ENCODE measurements at places on chromosomes 5 and 9.

DNA sequence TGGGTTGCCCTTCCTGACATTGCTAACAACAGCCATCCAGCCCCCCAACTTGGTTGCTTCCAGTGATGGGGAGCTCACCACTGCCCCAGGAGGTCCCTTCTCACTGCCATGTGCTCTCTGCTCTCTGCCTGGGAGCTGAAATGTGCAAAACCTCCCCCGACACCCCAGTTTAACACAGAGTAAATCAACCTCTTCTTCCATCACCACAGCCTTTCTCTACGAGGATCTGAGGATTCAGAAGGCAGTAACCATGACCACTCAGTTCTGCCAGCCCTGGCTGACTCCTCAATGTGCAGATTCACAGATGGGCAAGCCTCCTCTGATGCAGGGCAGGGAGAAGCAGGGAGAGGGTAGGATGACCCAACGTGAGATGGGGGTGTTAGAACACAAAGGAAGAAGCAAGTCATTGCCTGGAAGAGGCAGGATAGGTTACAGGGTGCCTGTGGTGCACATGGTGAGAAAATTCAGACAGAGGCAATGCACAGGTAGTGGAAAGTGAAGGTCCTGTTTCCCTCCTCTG, 185.0 kb downstream of the DAB2IP start:
- DNase-seq: no peak

- DNase-seq: no peak
Observed at GRCh38 chr5:139734539-139734916, 61.1 kb upstream of the PSD2 start.

- no peak for DNase-seq
Observed at GRCh38 chr9:95463148-95464060, 53.4 kb downstream of the PTCH1 start.

DNA sequence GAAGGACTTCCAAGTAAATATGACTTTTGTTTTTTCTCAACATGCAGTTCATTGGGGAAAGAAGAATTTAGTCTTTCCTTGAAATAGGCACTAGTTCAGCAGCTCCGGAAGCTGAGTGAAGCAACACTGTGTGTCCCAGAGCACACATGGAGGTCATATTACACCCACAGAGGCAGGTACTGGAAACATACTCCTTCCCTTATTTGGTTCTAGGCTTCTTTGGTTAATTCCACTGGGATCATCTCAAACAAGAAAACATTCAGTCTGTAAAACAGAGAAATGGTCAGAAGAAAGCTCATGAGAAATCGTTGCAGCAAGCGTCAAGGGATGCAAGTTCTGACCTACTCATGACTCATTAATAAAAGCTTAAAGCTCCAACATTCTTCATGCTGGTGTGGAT, 175.1 kb upstream of the PCSK5 start:
- DNase-seq: no peak

DNA sequence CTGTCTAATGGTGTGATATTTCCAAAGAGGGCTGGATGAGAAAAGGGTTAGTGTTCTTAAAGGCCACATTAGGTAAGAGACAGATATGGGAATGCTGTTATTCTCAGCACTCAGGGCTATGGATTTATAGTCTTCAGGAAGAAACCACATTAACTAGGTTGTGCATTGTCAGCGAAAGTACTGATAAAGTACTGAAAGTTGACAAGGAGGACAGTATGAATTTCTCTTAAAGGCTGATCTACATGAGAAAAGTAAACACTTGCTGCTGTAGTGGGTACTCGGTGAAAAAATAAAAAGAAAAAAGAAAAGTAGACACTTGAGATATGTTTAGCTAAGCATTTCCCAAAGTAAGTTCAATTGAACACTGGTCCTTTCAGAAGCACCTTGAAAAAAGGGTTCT, 381.0 kb upstream of the RPS23 start:
- no peak for DNase-seq

- no peak for DNase-seq
Observed at GRCh38 chr5:56327809-56328208, 94.7 kb upstream of the ANKRD55 start.

DNA sequence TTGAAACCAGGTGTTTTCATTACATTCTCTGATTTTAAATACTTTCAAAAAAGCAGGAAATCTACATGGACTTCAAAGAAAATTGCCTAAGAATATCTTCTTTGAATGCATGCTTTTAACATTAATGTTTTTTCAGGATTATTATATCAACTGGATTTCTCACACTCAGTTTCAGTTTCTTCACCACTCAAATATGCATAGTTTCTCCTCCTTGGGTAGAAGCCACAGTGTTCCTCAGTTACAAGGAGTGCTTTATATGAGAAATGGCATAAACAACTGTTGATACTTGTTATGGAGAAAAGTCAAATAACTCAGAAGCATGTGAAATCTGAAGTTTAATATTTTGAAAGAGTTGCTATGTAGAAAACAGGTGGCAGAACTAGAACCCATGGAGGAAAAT, 196.9 kb downstream of the DMRTA1 start:
- DNase-seq: no peak

DNA sequence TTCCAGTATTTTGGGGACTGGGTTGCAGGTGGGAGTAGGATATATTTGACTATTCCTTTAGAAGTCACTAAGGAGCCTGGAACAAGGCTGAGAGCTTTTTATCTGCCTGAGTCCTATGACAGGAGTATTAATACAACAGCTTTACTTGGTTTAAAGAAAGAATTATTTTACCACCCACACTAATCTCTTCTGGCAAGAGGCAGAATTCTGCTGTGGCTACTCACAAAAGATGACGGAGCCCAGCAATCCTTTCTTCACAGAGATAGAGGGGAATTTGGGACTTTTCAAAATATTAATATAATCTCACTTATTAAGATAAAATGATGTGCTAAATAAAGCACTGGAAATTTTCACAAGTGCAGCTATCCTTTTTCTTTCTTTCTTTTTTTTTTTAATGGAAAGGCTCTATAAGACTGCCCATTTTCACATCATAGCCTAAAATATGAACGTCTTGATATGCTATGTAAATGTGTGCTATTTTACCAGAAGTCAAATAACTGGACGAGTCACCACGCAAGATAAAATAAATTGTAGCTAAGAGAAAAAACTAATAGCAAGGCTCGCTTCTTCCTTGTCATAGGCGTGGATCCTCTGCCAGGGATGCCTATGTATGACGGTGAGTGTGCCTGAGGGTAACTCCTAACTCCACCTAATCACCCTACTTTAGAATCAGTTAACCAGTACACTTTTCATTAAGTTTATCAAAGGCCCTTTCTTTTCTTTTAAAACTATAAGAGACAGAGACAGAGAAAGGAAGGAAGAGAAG, 76.3 kb downstream of the ZNF608 start:
- no peak for DNase-seq

DNA sequence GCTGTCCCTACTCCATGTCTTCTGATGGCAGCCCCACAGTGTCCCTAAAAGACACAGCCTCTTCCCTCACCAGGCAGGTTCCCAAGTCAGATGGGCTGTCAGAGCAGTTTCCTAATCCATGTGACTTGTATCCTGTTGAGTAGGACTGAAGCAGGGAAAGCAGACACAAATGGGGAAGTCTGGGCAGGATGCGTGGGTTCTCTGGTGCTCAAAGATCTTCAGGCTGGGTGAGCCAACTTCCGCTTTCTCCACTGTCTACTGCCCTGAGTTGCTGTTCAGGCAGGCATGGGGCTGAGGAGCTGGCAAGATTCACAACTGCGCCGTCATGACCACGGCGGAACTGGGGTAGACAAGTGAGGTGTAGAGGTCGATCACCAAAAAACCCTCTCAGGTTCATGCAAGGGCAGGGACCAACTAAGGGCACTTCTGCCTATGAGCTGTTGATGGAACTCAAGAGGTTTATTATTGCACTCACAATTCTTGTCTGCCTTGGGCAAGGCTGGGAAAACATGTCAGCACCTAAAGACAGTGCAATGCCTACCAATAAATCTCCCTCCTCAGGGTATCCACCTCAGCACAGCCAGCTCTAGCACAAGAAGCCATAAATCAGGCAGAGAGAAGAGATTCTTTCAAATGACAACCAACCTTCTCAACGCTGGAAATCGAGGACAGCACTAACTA, 83.4 kb downstream of the RAPGEF1 start:
- DNase-seq: no peak

DNA sequence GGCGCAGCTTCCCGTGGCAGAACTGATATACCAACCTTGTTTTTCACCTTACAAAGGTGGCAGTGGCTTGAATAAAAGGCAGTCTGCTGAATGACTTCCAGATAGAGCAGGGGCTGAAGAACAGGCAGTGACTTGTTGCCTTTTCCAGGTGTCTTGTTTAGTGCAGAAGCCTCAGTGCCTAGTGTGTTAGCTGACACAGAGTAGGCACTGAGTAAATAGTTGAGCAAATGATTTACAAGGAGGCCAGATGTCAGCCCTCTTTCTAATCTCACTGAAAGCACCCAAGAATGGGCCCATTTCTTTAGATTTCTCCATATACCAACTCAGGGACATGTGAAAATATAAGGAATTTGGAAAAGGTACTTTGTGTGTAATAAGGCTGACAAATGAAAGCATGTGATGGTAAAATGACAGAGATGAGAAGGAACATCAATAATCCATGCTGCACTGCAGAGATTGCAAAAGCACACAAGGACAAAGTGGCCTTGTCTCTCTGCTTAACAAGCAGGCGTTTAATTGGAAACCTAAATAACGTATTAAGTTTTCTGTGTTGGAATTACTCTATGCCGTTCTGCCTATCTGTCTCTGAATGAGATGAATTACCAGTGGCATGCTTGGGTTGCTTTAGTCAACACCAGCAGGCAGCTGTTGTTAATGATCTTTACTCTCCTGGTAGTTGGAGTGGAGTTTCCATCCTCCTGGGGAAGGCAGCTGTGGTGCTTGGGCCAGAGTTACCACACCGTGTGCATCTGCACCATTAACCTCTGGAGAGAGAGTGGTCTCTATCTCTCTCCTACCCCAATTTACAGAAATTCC, 360.1 kb upstream of the C9orf72 start:
- DNase-seq: no peak

GRCh38 chr9:69951411-69951810, 92.2 kb upstream of the MAMDC2 start:
- DNase-seq: no peak

DNA sequence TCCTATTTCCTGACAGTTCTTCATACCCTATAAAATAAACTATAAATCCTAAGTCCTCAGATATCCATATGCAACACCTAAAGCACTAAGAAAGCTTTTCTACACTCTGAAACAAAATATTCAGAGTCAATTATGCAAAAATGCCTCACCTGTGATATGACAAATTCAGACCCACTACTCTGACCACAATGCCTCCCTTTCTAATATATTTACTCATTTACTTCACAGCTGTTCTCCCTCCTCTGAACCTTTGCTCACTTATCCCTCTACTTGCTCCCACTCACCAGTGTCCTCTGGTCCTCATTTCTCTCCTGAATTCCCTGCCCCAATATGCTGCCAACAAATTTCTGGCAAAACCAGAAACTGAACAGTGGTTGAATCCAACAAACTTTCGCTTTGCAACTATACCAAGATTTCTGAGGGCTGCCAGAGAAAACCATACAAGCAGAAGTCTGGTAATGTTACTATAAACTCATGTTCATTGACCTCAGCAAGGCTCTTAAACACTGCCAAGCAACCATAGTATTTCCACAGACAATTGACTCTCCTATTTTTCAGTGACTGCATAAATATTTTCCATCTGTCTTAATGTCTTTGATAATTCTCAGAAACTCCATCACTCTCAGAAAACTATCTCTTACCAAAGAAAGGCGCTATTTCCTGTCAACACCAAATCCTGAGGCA, 7.1 kb downstream of the CCNH start:
- DNase-seq: no peak

- DNase-seq: no peak
Observed at GRCh38 chr5:119453040-119453373, 710 bp downstream of the HSD17B4 start.

GRCh38 chr9:78462611-78463010, 165.7 kb downstream of the PSAT1 start:
- DNase-seq: no peak

DNA sequence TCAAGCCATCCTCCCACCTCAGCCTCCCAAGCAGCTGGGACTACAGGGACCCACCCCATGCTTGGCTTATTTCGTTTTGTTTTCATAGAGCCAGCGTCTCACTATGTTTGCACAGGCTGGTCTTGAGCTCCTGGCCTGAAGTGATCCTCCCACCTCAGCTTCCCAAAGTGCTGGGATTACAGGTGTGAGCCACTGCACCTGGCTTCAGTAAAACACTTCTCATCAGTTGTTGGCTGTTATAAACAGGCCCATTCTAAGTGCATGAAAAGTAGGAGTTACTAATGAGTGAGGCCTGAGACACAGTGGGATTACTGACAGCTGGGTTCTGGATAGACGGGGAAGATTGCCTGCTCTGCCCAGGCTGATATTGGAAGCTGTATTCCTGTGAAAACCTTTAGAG, 3.5 kb downstream of the CRB2 start:
- DNase-seq: no peak

GRCh38 chr5:111224561-111225345, 569 bp downstream of the CAMK4 start:
- DNase-seq: no peak

GRCh38 chr5:143076377-143076776, 306.2 kb downstream of the ARHGAP26 start:
- no peak for DNase-seq

DNA sequence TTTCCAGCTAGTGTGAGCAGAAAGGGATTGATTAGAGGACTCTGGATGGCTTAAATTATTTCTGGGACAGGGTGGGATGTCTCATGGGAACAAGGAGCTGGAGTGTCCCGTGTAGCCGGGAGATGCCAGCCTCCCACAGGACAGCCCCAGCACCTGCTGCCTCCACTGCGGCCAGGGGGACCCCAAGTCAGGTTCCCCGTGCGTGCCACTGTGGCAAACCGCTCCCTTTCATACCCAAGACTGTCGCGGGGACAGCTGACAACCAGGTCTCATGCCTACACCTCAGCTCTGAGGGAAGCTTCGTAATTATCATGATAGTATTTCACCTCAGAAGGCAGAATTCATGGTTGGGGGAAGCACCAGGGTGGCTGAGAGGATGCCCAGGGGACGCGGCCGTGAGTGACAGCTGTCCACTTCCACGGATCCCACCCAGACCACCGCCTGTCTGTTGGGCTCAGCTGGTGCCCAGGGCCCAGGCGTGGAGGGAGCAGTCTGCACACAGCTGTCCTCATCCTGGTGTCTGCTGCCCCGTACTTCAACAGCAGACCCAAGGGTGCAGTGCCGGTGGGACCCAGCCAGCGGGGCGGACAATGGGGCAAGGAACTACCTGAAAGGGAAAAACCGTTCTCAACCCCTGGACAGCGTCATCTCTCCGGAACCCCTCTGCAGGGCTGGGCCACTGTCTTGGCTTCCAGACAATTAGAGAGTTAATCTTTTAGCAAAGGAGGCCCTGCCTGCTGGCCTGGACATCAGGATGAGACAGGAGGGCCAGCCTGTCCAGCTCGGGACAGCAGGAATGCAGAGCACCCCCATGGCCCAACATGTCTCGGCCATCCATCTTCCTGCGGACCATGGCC, 166.9 kb downstream of the OLFM1 start:
- no peak for DNase-seq

GRCh38 chr5:80125962-80126480, 90.9 kb downstream of the THBS4 start:
- no peak for DNase-seq

DNA sequence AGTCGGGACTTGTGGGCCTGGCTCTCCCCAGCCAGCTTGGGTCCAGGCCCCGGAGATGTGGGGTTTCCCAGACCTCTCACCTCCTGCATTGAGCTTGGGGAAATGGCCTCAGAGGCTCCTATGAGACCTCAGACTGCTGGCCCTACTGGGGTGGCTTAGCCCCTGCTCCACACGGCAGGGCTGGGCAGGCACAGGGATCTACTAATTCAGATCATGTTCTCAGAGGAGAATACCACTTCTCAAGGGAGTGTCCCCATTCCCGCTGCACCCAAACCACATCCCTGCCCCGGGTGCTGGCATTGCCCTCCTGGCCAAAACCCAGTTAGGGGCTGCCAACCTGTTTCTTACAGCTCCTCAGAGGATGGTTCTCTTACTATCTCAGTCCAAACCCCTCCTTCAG, 82.1 kb upstream of the LMX1B start:
- DNase-seq: no peak
